SJCRH30 (cell line): ENCODE measurements at places on chromosomes 2 and 18. TPM values are rescaled to one million over a fixed set of nuclear protein-coding genes. Genes with fewer than 3 reads are reported as not detected.

STARD6 gene
- not detected in 2 replicates for total RNA-seq

PLB1 gene
- total RNA-seq: 0.61 and 0.79 TPM in 2 replicates

DNA sequence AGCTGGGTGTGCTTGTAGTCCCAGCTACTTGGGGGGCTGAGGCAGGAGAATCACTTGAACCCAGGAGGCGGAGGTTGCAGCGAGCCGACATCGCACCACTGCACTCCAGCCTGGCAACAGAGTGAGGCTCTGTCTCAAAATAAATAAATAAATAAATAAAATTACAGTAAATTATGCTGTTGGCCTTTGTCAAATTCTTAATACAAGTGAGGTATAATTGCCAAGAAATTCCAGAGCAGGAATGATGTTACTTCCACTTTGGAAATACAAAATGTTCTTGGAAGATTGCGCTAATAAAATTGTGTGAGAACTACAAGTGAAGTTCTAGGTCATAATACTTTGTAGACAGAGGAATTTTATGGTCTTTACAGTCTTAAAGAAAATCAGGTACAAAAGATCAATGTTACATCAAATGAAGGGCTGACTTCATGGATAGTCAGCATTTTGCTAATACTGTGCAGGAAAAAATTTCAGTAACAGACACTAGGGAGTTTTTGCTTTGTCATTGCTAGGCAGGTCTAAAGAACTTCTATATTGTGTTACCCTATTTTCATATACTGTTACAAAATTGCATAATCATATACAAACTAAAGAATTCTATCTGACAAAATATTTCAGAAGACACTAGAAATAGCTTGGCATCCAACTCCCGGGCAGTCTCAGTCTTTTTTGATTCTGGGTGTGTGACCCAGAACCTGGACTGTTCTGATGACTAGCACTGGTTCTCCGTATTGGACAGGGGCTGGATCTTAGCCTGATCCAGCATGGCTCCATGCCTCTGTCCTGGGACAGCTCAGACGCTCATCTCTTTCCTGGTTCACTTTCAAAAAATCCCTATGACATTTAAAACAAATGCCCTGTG, 76.0 kb upstream of the STK17B start:
- DNase-seq: no peak

PARD3B gene
- total RNA-seq: 3.8 and 5.1 TPM in 2 replicates

- peak; percentile 68 for DNase-seq
These were observed 38.6 kb upstream of the NOTO start for GRCh38 chr2:73163483-73164367.

GRCh38 chr2:81276595-81276994, 972.0 kb upstream of the LRRTM1 start:
- no peak for DNase-seq

DNA sequence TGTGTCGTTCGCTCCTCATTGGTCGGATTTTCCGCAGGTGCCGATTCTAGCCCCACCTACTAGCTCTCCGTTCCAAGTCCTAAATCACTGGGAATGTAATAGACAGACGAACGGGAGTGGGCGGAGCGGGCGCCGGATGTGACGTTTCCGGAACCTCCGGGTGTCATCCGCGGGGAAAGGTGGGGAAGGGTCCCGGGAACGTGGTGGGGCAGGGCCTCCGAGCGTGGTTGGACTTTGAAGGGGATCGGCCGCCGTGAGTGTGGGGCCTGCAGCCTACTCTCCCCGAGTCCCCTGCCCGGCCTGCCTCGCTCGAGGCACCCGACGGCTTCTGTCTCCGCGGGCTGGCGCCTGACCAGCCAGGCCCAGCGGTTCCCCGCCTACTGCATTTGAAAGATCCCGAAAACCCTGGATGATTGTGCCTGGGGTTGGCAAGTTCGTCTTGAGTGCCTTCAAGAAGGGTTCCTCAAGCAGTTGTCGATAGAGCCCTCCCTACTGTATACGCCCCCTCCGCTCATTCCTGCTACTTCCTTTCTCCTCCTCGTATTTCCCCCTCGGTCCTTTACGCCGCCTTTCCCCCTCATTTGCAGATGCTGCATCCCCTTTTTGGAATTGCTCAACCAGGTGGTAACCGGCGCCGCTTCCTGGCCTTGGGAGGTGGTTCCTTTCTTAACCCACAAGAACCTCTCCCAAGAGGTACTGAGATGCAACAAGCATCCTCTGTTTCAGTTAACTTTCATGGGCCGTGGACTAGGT, at the start of gene STAMBP:
STAMBP (plus strand) TSS at position 144 of the 753 bp plus-strand sequence. CDS start 1,896 bp downstream, outside the sequence.
- peak; percentile 98 for DNase-seq

- DNase-seq: peak; percentile 84
These were observed 239.1 kb downstream of the KCNS3 start for GRCh38 chr2:18117592-18117991.

- peak; percentile 13 for DNase-seq
These were observed 147.2 kb upstream of the L3MBTL4 start for GRCh38 chr18:6561862-6562291.

GRCh38 chr2:66570471-66570870, 135.5 kb downstream of the MEIS1 start:
- DNase-seq: no peak

INHBB gene
- not detected in 2 replicates for total RNA-seq

DNA sequence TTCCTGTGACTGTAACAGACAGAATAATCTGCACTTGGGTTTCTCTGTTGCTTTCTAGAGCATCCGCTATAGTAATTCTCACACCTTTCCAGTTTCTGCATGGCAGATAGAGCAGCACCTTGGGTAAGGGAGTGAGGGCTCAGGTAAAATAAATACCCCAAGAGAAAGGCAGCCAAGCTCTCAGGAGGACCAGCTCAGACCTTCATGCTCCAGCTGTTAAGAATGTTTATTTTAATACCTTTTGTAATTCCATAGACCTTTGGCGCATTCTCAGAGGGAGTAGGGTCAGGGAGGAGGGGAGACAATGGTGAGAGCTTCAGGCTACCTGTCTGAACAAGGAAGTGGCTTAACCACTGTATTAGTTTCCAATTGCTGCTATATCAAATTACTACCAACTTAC, 16.2 kb upstream of the TMEM178A start:
- no peak for DNase-seq

- DNase-seq: no peak
These were observed 1.9 kb upstream of the SIX2 start for GRCh38 chr2:45011121-45011520.

UGT1A1 gene
- not detected in 2 replicates for total RNA-seq

DNA sequence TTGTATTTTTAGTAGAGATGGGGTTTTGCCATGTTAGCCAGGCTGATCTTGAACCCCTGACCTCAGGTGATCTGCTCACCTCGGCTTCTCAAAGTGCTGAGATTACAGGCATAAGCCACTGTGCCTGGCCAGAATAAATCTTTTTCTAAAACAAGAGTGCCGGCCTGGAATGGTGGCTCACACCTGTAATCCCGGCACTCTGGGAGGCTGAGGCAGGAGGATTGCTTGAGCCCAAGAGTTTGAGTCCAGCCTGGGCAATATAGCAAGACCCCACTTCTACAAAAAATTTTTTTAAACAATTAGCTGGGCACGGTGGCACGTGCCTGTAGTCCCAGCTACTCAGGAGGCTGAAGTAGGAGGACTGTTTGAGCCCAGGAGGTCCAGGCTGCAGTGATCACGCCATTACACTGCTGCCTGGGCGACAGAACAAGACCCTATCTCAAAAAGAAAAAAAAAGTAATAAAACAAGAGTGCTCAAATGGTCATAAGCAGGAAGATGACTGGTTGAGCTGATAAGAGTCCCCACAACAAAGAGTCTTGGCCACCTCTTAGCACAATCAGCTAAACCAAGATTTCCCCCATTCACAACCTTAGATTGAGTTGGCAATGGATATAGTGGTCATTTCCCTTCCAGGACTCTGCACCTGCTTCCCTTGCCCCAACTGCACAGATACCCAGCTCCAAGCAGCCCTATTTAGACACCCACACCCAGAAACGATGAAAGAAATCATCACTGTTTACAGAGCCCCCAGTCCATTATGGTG, 5.8 kb upstream of the UCN start:
- DNase-seq: no peak

DNA sequence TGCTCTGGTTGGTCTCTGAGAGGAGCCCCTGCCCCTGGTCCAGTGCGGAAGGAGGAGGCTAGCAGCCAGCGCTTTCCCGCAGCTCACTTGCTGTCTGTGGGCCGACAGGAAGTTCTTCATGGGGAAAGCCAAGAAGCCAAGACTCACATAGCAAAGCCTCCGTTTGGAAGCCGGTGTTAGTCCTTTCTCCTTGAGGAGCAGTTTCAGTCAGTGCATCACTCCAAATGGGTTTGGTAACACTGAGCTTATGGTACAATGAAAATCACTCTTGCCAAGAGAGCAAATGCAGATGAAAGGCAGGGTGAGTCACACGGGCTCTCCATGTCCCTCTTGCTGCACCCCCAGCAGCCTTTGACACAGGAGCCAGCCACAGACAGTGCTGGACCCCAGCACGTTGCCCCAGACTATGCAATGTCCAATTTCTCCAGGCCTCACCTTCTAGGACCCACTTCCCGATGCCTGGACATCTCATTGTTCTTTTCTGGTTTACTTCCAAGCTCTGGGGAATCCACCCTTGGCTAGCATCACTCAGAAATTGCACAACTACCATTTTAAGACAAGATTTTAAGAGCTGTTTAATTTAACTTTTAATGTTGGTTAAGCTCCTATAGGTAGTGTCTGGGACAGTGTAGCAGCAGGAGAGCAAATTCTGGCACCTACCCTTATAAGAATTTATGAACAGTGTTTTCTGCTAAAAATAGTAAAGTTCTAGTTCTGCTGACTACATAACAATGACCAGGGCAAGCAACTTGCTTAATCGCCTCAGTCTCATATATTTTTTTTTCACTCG, 174.9 kb downstream of the ASB1 start:
- no peak for DNase-seq

MROH2A gene
- not detected in 2 replicates for total RNA-seq

GRCh38 chr2:221518201-221518934, 53.7 kb downstream of the EPHA4 start:
- DNase-seq: no peak

GRCh38 chr2:113181258-113182051, 7.7 kb downstream of the PSD4 start:
- peak; percentile 34 for DNase-seq

GATA6 gene
- total RNA-seq: 0.69 and 1.1 TPM in 2 replicates

DNA sequence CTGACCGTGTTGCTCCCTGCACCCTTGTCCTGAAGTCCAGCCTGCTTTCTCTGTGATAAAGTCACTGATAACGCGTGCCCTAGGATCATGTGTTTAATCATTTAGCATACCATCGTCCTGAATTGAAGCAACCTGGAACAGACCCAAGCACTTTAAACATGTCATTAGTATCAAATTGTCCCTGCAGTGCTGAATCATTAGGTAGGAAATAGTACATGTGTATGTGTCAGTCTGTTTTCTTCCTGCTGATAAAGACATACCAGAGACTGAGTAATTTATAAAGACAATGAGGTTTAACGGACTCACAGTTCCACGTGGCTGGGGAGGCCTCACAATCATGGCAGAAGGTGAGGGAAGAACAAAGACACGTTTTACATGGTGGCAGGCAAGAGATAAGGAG, 2.8 kb downstream of the ASB18 start:
- no peak for DNase-seq

DNA sequence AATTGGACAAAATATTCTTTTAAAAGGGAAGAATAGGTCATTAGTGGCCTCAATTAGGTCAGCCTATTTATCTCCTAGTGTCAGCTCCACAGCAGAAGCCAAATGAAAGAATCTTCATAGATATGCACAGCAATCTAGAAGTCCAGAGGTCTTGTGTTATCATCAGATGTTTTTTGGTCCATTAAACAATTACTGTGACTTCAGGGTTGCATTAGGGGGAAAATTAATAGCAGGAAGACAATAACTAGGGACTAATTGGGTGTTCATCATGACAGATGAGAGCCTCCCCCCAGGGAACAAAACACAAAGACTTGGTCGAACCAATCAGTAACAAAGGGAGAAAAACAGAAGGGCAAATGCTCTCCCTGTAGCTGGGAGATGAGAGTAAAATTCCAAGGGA, 264.7 kb downstream of the PTH2R start:
- no peak for DNase-seq

AGAP1 gene
- total RNA-seq: 24.6 and 27.8 TPM in 2 replicates

DNA sequence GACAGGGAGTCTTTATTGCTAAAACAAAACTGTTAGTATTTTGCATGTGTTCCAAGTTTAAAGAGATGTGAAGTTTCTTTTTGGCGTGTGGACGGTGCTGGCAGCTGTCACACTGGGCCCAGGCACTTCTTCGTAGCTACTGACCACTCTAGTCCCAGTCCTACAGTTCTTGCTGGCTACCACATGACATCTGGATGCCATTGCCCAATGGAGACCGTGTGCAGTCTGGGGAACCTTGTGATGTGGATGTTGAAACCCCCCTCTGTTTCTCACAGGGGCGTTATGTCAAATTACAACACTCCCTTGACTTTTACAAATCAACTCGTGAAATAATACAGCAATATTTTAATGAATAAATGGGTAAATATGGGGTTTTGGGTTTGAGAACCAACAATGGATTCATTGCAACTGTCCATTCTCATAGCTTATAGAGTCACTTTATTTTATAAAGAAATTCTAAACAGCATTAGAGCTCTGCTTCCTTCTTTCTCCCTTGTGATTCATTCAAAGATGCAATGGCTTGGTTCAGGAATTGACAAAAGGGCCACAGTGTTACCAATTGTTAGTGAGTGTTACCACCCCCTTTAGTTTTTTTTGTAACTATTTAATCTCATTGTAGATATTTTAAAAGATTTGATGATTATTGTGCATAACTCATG, 1.2 kb downstream of the GPD2 start:
- no peak for DNase-seq

GRCh38 chr18:30556112-30556511, 486.4 kb downstream of the DSC3 start:
- DNase-seq: peak; percentile 2

CROCC2 gene
- total RNA-seq: 0.15 and 0.26 TPM in 2 replicates

DNA sequence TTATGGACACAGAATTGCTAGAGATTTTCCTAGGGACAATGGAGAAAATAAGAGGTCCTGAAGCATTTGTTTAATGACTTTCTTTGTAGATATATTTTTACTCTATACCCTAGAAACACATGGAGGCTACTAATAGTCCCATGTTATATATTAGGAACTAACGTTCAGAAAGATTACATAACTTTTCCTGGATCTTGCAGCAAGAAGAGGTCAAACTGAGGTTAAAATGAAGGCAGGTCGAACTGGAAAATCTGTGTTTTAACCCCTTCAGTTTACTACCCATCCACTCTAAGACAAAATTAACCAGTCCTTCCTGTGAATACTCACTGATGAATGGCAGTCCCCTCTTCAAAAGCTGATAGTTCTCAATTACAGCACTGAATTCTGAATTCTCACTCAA, 1415.8 kb upstream of the CELF4 start:
- DNase-seq: no peak

- no peak for DNase-seq
These were observed 172.1 kb upstream of the PID1 start for GRCh38 chr2:229443141-229443540.

DNA sequence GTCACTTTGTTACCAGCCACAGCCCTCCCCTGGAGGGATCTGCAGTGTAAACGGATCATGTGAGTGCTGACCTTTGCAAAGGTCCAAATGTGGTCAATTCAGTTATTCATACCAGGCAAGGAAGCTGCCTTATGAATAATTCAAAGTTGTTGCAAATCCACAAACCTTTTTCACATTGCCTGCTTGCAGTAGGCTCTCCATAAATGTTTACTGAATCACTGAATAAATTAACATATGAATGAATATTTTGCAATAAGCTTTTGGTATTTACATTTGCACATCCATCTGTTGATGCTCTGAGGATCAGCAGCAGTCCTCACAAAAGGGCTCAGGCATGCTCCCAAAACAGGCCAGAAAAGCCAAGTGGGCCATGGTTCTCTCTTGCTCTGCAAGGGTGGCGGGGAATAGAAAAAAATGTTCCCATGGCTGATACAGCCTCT, 156.8 kb downstream of the VAPA start:
- no peak for DNase-seq

GRCh38 chr2:79832511-79833234, 319.8 kb downstream of the CTNNA2 start:
- DNase-seq: no peak

GRCh38 chr2:21118302-21118920, 5.4 kb upstream of the TDRD15 start:
- no peak for DNase-seq
